ENCODE measurements at places on chromosomes 13 and 19.

DNA sequence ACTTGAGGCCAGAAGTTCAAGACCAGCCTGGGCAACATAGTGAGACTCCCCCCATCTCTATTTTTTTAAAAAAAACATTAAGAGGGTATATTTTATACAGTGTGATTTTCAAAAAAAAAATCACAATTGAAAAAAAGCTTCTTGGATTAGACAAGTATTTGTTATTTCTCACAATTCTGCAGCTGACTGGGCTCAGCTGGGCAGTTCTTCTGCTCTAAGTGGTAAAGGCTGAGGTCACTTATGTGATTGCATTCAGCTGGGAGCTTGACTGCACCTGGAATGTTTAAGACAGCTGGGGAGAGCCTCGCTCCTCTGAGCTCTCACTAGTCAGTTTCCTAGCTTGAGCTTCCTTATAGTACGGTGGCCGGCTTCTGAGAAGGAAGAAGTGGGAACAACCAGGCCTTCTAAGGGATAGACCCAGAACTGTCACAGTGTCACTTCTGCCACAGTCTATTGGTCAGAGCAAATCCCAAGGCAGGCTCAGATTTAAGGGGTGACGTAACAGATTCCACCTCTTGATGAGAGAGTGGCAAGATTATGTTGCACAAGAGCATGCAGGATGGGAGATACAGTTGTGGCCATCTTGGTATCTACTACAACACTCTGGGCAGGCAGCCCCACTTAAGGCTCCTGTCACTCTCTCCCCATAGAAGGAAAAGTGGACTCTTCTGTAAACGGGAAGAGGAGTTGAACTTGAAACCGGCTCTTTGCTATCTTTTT is 19.7 kb upstream of the IRGC start:
- DNase-seq, result no peak

- no peak for DNase-seq
These were observed 77.6 kb downstream of the LRCH1 start for GRCh38 chr13:46630431-46631178.

GRCh38 chr13:63299866-63300394 is 1884.3 kb upstream of the PCDH20 start:
- DNase-seq, result no peak

DNA sequence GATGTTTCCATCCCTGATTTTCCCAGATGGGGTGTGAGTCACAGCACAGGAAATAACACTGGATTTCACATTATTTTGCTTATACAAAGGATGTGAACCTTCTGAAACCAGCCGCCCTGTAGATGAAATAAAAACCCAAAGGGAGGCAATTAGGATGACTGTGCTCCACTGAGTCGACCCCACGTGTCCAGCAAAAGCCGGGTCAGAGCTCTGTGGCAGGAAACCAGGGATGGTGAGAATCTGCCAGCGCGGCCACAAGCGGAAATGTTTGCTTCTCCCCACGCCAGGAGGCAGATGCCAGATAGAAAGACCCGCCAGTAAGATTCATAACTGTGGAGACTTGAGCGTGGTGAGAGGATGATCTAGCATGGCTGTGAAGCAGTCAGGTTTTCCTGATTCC is 764.4 kb downstream of the LIG4 start:
- no peak for DNase-seq

- no peak for DNase-seq
These were observed 238.3 kb upstream of the MAB21L1 start for GRCh38 chr13:35714588-35715377.

DNA sequence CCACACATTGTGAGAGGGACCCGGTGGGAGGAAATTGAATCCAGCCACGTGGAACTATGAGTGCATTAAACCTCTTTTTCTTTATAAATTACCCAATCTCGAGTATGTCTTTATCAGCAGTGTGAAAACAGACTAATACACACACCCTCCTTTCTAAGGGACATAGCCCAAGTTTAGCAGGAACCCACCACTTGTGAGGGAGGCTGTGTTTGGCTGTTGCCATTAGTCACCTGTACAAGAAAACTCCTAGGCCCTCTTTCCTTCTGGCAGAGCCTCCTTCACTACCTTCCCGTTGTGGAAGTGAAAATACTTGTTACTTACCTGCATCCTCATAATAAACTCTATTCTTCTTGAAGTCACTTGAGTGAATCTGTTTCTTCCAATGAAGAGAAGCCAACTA is 76.3 kb upstream of the FARP1 start:
- DNase-seq, result no peak

- no peak for DNase-seq
These were observed 13.2 kb downstream of the ATCAY start for GRCh38 chr19:3893509-3894179.

DNA sequence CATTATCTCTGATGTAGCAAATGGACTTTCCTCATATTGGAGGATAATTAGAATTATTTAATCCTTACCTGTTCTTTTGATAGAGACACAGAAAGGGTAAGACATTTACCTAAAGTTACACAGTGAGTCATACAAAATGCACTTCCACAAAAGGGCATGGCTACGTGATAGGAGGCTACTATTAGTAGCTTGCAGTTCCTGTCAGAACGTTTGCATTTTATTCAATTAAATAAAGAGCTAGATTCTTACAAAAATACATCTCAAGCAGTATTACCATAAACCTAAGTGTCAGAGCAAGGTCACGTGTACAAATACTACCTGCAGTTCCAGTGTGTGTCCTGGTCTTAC is 120.6 kb downstream of the ESD start:
- no peak for DNase-seq

GRCh38 chr13:98934243-98934642 is 43.6 kb downstream of the DOCK9 start:
- DNase-seq, result no peak

- DNase-seq, result no peak
These were observed 9.2 kb upstream of the ZSCAN1 start for GRCh38 chr19:58024661-58025060.
